ENCODE measurements at places on chromosomes 12 and 14.

DNA sequence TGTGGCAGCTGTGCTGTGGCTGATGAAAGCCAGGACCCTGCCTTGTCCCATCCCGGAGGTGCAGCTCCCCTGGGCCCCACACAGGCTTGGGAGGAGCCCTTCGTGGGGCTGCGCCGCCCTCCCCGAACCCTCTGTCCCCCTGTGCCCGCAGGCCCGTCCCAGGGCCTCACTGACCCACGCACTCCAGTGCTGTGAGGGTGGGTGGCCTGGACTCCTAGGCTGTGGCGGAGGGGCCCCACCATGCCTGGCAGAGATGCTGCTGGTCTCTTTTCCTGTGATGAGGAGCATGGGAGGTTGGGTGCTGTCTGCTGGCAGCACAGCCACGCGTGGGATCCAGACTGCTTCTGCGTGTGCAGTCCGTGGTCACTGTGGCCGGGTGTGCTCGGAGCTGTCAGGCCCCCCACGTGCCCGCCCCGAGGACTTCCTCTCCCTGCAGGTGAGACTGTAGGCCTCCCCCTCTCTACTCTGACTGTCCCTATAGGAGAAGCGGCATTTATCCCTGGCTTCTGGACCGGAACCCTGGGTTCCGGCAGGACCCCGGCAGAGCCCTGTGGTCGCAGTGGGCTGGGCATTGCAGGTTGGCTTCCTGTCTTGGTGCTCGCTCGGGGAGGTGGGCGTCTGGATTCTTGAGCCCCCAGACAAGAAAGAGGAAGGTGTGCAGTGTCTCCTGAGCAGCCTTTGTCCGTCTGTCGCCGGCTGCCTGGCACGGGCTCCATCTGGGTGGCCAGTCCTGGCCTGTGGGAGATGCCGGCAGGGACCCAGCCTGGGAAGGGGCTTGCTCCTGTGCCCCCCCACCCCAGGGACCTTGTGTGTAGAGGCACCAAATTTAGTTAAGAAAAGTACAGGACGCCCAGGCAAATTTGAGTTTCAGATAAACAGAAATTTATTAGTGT, 2.3 kb downstream of the MTA1 start:
- DNase-seq = no peak

DNA sequence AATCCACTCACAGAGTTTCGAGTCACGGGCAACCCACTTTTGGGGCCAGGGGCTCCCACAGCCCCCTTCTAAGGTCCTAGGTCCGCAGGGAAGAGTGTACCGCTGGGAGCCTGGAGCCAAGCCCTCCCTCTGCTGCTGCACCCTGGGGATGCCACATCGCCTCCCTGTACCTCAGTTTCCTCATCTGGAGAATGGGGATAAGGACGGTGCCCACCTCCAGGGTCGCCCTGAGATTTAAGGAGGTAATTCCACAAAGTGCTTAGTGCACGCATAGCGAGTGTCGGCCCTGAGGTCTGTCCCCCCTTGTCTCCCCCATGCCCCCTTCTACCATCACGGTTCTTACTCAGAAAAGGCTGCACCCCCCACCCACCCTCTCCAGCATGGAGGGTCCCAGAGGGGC, 35.5 kb downstream of the NCOR2 start:
- no peak for DNase-seq

GRCh38 chr12:122072031-122072970, 6.3 kb upstream of the MLXIP start:
- peak; percentile 85 for DNase-seq

- DNase-seq = peak; percentile 17
Measured at GRCh38 chr12:100661300-100661951, 87.9 kb downstream of the GAS2L3 start.

- DNase-seq = no peak
Measured at GRCh38 chr12:113619202-113619601, 147.5 kb upstream of the LHX5 start.

GRCh38 chr12:107164392-107164791, 71.0 kb upstream of the CRY1 start:
- no peak for DNase-seq

GRCh38 chr14:55085060-55085660, 33.7 kb downstream of the MAPK1IP1L start:
- DNase-seq = no peak

DNA sequence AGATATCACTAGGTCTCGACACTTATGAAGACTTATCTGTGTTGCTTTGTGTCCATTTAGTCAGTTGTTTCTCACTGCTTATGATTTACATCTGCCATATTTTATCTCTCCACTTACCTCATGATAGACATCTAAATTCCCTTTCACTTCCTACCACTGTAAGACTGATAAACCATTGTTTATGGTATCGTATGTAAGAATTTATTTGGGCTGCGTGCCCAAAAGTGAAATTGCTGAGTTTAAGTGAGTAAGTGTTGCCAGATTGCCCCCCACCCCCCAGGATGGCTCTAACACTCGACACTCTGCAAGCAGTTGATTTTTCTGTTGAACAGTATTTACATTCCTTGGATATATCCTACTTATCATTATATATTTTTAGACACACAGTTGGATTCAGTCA, 69.9 kb upstream of the MON2 start:
- no peak for DNase-seq

- DNase-seq = no peak
Measured at GRCh38 chr12:112096070-112096469, 12.5 kb downstream of the NAA25 start.

GRCh38 chr14:94673781-94674231, 61.6 kb downstream of the SERPINA3 start:
- DNase-seq = no peak

GRCh38 chr12:8816448-8817050, 5.9 kb upstream of the A2ML1 start:
- no peak for DNase-seq

- no peak for DNase-seq
Measured at GRCh38 chr12:128266541-128267130, 334 bp upstream of the TMEM132C start.

DNA sequence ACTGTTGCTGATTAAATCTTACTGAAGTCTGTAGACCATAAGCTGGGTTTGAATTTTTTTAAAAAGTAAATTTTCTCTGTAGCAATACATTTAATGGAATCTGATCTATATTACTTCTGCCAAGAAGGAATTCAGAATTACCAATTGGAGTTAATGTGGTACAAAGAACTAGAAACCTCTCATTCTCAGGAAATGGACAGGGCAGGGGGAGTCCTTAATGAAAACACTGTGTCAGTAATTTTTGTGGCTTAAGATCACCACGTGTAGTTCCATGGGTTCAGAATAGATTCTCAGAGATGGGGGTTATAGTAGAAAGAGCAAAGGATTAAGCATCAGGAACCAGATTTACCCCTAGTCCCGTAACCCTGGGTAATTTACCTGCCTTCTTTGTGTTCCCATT, 30.3 kb downstream of the FBXL14 start:
- DNase-seq = no peak

DNA sequence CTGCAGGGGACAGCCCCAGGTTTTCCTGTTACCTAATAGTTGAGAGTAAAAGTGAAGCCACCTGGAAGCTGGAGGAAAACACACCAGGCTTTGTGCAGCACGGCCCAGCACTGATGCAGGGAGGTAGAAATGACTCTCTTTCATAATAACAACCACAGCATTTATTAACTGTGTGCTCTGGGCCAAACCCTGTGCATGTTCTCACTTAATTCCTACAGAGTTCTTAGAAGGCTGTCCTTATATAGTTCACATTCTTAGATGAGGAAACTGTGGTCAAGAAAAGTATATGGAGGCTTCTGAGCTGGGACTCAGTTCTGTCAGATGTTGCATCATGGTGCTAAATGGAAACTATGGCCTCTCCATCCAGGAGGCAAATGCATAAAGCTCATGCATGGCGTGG, 100.0 kb downstream of the PAPOLA start:
- no peak for DNase-seq

GRCh38 chr12:26822026-26822425, 11.0 kb downstream of the ITPR2 start:
- DNase-seq = peak; percentile 11

GRCh38 chr12:70627677-70628076, 9.6 kb downstream of the PTPRB start:
- no peak for DNase-seq

DNA sequence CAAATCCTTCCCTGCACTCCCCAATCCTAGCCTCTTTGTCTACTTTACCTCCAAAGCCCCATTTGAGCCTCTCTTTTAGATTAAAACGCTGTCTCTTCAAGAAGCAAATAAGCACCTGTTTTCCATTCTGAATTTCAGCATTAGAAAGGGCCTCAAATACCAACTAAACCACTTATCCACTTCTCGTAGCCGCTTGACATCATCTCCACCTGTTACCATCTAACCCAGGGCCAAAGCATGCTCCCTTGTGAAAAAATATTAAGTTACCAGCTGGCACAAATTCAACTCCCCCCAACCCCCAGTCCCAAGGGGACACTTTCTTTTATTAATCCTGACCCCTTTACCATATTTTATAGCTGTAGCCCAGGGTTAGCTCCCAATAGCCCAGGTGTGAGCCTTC, 43.1 kb downstream of the GPHB5 start:
- DNase-seq = no peak

- no peak for DNase-seq
Measured at GRCh38 chr14:47929334-47929733, 253.9 kb upstream of the MDGA2 start.

- no peak for DNase-seq
Measured at GRCh38 chr12:118183711-118184110, 47.8 kb downstream of the PEBP1 start.

GRCh38 chr12:106275458-106275857, 27.1 kb upstream of the TCP11L2 start:
- DNase-seq = no peak

- DNase-seq = no peak
Measured at GRCh38 chr12:114774197-114774596, 90.2 kb upstream of the TBX3 start.

- DNase-seq = no peak
Measured at GRCh38 chr12:97164936-97165335, 257.9 kb downstream of the NEDD1 start.

GRCh38 chr12:6536894-6537579, 2.7 kb downstream of the GAPDH start:
- no peak for DNase-seq
